Naive thymus-derived CD4-positive, alpha-beta T cell (primary cell): ENCODE measurements at places on chromosomes 1 and 21. TPM values are rescaled to one million over a fixed set of nuclear protein-coding genes. Genes with fewer than 3 reads are reported as not detected.

MACO1 gene
- total RNA-seq, result 16.7 TPM

HOOK1 gene
- 2.5 and 3.0 TPM in 2 replicates for total RNA-seq

PCSK9 gene
- total RNA-seq, result not detected

- peak overlapping the region; percentile 65 for H3K27ac ChIP-seq
- H3K4me1 ChIP-seq, result peaks cover 73% of the 10 kb centered on the region
- peak overlapping the region; percentile 90 for H3K4me3 ChIP-seq
- no peaks in the 10 kb centered on the region for H3K27me3 ChIP-seq
- DNase-seq, result no peak
Observed at GRCh38 chr1:175188936-175189335, 3.6 kb downstream of the KIAA0040 start.

OR14K1 gene
- not detected for total RNA-seq

GRCh38 chr1:205259324-205259832 is 31.6 kb downstream of the TMCC2 start:
- no peak overlapping the region for H3K4me3 ChIP-seq
- H3K4me1 ChIP-seq, result no peaks in the 10 kb centered on the region
- H3K27me3 ChIP-seq, result no peaks in the 10 kb centered on the region
- H3K36me3 ChIP-seq, result no peaks in the 10 kb centered on the region

GRHL3 gene
- total RNA-seq, result not detected

DNA sequence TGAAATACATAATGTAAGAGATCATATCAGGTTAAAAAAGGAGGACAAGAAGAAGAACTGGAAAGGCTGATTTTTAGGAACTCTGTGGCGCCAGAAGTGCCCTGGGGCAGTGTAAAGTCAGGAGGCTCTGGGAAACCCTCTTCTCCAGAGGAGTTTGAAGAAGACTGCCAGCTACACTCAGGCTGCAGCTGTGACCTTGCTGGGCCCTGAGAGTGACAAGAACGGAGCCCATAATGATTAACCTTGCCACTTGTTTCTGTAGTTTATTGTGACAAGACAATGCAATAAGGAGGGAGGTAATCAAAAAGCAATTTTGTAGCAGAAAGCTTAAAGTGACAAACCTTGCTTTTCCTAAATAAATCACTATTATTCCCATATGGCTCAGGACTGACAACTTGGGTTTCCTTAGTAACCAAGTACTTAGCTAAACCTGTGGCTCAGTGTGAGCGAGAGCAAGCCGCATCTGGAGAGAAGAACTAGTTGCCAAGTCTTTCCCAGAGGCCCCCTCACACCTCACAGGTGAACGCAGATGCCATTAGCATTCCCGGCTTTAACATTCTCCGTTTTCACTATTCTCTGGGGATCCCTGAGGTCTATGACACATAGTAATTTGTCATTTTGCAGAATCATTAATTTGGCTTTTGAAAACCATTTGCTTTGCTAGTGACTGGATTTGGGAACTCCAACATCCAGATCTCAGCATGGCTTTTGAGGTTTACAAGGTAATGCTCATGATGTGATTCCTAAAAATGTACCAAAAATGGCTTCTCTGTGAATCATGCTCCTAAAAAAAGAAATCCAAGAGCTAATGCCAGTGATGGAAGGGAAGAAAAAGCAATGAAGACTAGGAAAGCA is 115.9 kb downstream of the OMA1 start:
- DNase-seq, result no peak
- no peak overlapping the region for H3K4me3 ChIP-seq

CA14 gene
- total RNA-seq, result not detected

SYPL2 gene
- total RNA-seq, result not detected in 2 replicates

DNA sequence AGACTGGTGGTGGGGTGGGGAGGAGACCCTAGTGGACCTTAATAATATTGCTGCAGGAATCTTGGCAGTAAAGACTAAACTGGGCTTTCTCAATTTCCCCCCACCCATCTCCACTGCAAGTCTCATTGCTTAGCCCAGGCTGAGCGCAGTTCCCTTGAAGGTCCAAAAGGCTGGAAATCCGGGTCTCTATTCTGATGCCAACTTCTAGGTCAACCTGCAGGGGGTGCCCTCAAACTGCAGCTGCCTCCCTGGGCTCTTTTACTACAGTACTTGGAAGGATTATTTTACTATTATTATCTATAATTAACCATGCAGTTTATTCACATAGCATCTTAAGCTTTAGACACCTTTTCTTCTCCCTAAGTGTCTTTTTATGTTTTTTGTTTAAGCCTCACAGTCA is 85.4 kb upstream of the WARS2 start:
- no peaks in the 10 kb centered on the region for H3K36me3 ChIP-seq
- H3K27me3 ChIP-seq, result no peaks in the 10 kb centered on the region

KDF1 gene
- 2.2 TPM for total RNA-seq

DNA sequence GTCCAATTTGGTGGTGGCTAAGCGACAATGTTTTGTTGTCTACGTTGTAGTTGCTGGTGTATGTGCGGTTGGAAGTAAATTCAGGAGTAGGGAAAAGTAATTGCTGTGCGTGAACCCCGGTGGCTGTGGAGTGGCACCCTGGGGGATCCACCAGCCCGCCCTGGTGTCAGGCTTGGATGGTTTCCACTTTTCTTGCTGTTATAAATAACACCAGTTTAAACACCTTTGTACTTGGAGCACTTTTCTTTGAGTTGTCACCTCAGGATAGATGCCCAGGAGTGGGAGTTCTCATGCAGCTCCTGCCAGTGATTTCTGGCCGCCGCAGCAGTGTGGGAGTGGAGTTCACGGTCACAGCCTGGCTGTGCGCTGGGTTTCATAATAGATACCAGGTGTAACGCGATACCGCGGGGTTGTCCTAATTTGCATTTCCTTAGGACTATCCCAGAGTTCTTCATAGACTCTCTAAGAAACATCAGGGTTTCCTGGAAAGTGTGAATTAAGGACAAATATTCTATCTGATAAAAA is 12.8 kb upstream of the TMEM200B start:
- no peak overlapping the region for H3K4me3 ChIP-seq
- H3K27me3 ChIP-seq, result no peaks in the 10 kb centered on the region
- H3K36me3 ChIP-seq, result no peaks in the 10 kb centered on the region
- H3K4me1 ChIP-seq, result no peaks in the 10 kb centered on the region

DNA sequence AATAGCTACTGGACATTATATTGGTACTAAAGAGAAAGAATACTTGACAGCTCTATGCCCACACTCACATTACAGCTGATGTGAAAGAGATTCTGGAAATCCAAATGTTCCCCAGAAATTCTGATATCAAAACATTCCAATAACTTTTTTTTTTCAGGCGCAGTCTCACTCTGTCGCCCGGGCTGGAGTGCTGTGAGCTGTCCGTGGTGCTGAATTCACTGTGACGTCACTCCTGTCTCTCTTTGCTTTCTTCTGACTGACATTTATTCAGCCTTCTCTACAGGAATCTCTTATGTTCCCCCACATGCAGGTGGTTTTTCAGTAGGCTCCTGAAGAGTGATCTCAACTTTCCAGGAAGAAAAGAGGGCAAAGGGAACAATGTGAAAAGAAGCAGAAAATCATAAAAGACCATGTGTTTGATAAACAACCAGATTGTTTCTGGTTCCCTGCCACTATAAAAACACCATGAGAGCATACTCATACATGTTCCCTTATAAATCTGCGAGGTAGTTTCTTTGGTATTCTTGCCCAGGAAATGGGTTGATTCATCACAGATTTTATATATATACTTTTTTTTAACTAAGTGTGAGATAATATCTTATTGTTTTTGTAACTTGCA is 6.2 kb downstream of the S100A7A start:
- H3K27me3 ChIP-seq, result no peaks in the 10 kb centered on the region
- no peaks in the 10 kb centered on the region for H3K36me3 ChIP-seq
- H3K4me3 ChIP-seq, result no peak overlapping the region
- H3K27ac ChIP-seq, result no peak overlapping the region
- DNase-seq, result peak; percentile 61
- no peaks in the 10 kb centered on the region for H3K4me1 ChIP-seq

OR2L5 gene
- 0.51 TPM for total RNA-seq

DNA sequence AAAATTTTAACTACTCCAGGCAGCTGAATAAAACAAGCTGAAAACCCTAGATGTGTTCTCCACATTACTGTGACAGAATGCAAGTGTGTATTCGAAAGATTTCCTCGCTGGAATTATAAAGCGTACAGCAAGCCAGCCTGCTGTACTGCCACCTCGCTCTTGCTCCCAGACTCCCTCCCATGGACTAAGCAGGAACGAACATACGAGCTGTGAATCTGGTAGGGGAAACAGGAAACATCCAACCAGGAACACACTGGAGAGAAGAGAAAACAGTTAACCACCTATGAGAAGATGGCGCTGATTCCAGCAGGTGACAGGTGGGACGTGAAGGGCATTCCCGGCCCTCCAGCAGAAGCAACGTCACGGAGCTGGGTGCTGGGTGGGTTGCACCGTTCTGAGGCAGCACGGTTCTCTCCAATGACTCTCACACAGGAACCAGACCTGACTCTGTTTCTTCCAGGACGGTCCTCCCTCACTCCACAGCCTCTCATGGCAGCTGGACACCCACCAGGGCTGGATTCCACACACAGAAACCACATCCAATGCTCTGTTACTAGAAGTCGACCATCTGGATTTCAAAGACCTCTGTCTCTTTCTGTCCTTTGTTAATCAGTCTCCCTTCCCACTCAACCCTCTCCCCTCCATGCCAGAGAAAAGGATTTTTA is 219.2 kb downstream of the RERE start:
- H3K4me1 ChIP-seq, result peaks cover 5% of the 10 kb centered on the region
- H3K36me3 ChIP-seq, result no peaks in the 10 kb centered on the region
- no peak overlapping the region for H3K27ac ChIP-seq
- no peak for DNase-seq
- no peak overlapping the region for H3K4me3 ChIP-seq

DNA sequence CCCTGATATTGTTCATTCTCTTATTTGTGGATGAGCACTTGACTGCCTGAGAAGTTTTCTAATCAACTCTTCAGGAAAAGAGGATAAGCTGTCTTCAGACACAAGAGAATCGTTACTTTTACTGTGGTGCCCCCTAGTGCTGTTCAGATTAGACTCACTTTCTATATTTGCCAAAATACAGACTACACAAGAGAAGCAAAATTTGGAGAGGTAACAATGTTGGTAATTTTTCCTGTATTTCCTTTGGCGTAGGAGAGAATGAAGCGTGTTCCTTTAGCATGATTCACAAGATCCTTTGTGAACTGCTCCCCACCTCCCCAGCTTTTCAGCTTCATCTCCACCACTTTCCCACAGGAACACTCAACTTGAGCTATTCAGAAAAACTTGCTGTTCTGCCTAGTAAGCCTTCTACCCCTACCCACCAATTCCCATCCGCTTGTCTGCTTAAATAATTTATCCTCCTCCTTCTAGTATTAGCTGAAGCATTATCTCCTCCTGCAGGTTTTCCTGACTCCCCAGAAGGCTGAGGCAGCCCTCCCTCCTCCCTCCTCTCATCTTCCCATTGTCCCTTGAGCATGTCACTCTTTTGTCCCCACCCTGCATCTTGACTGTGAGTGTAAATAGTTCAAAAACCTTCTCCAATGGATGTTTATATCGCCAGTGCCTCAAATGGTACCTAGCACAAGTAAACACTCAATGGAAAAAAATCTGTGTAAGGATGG is 4.5 kb downstream of the TNFSF4 start:
- H3K27ac ChIP-seq, result no peak overlapping the region
- peaks cover 37% of the 10 kb centered on the region for H3K4me1 ChIP-seq
- H3K4me3 ChIP-seq, result no peak overlapping the region
- no peaks in the 10 kb centered on the region for H3K27me3 ChIP-seq
- no peaks in the 10 kb centered on the region for H3K36me3 ChIP-seq

OR2T5 gene
- not detected for total RNA-seq

CASQ1 gene
- total RNA-seq, result not detected

DNA sequence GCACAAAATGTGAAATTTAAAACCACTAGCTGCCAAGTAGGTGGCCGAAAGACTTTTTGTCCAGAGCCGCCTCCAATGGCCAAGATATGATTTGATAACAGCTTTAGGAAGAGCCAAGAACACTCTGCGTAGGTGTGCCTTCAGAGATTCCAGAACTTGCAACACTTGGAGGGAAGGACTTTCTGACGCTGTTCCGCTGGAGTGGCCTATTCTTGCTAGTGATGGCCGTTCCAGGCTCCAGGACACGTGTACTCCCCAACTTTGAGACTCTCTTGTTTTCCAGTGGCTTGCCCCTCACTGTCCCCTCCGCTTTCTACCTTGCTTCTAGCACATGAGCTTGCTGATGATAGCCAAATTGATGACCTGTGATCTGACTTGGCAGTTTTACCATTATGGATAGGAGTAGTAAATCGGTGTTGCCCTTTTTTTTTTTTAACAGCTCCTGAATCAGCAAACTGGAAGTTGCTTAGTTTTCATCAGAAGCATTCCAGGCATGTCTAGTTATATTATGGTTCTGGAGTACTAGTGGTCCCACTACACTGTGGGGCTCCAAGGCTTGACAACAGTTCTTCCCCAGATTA is 1.0 kb downstream of the PRDX6 start:
- peaks cover 31% of the 10 kb centered on the region for H3K4me1 ChIP-seq
- peak overlapping the region; percentile 67 for H3K4me3 ChIP-seq
- H3K27me3 ChIP-seq, result no peaks in the 10 kb centered on the region

RGS8 gene
- not detected in 2 replicates for total RNA-seq

DNA sequence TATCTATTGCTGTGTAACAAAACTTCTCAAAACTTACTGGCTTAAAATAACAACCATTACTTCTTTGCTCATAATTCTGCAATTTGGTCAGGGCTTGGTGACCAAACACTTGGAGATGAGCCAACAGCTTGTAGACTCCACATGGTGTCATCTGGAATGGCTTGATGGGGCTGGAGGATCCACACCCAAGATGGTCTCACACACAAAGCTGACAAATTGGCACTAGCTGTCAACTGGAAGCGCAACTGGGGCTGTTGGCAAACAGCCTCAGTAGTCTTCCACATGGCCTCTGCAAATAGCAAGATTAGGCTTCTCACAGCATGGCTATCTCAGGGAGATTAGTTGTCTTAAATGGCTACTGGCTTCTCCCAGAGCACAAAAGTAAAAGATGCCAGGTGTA is 27.1 kb upstream of the MTF2 start:
- H3K27me3 ChIP-seq, result peaks cover 2% of the 10 kb centered on the region
- no peak for DNase-seq
- no peak overlapping the region for H3K27ac ChIP-seq
- no peaks in the 10 kb centered on the region for H3K36me3 ChIP-seq
- H3K4me3 ChIP-seq, result no peak overlapping the region

TRAF3IP3 gene
- 303 TPM for total RNA-seq

PDZK1IP1 gene
- total RNA-seq, result not detected

GRCh38 chr21:43287111-43287760 is 118.4 kb downstream of the CRYAA start:
- H3K27ac ChIP-seq, result no peak overlapping the region
- no peak overlapping the region for H3K4me3 ChIP-seq
- DNase-seq, result no peak
- H3K36me3 ChIP-seq, result no peaks in the 10 kb centered on the region
- H3K27me3 ChIP-seq, result no peaks in the 10 kb centered on the region
- H3K4me1 ChIP-seq, result no peaks in the 10 kb centered on the region
